ENCODE measurements at places on chromosomes 2 and 18.

- no peak for DNase-seq
Observed at GRCh38 chr18:49794743-49795142, 18.6 kb downstream of the ACAA2 start.

DNA sequence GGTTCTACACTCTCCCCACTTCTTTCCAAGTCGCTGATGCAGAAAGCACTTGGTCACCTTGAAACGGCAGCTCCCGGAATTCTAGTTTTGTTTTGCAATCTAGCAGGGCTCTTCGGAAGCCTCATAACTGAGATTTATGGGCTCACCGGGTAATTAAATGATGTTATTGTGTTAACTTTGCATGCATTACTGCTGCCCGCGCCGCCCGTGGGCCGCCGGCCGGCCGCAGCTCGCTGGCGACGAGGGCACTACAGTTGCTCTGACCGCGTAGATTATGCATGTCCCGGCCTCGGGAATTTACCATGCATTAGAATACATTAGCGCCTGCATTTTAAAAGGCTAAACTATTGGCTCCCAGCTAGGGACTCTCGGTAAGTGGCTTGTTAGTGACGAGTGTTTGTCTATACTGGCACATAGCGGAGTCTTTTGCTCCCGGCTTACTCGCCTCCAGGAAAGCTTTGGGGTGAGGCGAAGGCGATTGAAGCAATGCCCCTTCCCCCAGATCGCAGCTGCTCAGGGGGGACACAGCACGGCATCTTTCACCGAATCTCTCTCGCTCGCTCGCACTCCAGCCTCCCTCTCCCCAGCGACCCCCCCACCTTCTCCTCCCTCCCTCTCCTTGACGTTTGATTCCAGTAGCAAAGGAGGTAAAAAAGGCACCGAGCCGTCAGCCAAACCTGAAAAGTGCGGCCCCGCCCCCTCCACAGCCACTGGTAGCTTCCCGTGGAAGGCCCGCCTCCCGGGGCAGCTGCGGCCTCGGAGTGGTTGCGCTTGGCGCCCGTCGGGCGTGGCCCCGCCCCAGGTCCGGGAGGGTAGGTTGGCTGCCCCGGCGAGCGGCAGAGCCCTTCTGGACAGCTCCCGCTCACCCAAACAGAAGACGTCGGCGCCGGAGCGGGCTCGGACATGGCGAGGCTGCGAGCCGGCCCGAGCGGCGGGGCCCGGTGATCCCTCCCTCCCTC is at the start of gene ONECUT2:
TSS of gene ONECUT2 (plus strand) at position 839 of the 959 bp plus-strand sequence. CDS start 343 bp downstream, outside the sequence.
- no peak for DNase-seq

GRCh38 chr2:28347596-28347995 is 45.1 kb upstream of the FOSL2 start:
- DNase-seq: no peak

GRCh38 chr2:14743861-14744260 is 111.3 kb downstream of the LRATD1 start:
- DNase-seq: no peak

- no peak for DNase-seq
Observed at GRCh38 chr2:8893978-8894820, 56.8 kb upstream of the KIDINS220 start.

DNA sequence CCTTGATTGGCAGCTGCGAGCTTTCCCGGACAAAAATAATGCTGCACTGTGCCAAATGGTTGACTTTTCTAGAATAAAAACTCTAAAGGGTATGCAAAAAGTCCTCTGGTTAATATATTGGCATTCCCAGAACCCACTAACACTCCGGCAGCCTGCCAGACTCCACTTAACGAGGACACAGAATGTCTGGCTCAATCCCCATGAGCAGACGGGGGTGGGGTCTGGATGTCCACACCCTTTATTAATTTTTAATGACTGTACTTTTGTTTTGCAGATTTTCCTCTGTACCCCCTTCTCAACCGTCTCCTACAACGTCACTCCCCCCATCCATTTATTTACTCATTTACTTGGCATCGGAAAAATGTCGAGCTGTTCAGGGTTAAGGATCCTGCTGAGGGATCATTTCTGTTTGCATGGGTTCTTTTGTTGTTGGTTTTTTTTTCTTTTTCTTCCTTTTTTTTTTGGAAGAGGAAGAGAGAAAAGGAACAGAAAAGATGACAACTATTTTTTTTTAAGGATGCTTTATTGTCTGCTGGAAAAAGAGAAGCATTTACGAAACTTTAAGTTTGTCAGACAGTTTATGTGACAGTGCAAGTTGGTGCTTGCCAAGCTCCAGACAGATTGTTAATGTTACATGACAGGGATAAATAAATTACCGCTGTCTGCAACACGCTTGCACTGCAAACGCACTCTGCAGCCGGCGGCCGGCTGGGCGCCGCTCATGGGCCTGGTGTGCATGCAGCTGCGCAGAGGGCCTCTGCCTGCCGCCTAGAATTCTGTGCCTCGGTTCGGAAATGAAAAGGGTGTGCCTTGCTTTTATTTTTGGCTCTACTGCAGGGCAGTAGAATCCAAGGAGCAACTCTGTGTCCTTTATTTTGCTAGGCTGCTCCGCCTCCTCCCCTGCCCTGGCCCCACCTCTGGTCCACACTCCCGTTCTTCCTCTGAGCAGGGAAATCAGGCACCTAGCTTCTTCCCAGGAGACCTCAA is 3.6 kb downstream of the LDLRAD4 start:
- DNase-seq: no peak

- DNase-seq: no peak
Observed at GRCh38 chr2:143466391-143466790, 337.2 kb downstream of the ARHGAP15 start.

DNA sequence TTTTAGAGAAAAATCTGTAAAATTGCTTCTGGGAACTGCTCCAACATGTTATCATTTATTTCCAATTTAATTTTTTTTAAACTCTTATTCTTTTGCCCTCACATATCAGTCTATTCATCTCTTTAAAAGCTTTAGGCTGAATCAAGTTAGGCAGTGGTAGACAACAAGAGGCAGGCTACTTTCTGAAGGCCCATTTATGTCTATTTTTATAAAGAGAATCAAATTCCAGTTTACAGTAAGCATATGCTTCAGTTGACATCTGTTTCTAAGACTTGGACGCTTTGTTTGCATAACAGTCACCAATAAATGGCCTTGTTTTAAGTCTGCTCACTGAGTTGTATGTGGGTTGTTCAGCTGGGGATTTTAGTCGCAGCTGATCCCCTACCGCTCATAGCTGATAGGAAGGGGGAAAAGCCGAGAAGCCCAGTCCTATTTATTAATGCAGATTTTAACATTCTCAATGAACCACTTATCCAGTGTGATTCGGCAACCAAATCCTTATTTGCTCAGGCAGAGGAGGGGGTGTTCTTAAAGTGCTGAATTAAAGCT is 260.4 kb upstream of the SIX3 start:
- DNase-seq: no peak

- DNase-seq: no peak
Observed at GRCh38 chr2:218585541-218585940, 16.9 kb downstream of the CNOT9 start.

- no peak for DNase-seq
Observed at GRCh38 chr2:228624733-228625132, 443.2 kb upstream of the SPHKAP start.

DNA sequence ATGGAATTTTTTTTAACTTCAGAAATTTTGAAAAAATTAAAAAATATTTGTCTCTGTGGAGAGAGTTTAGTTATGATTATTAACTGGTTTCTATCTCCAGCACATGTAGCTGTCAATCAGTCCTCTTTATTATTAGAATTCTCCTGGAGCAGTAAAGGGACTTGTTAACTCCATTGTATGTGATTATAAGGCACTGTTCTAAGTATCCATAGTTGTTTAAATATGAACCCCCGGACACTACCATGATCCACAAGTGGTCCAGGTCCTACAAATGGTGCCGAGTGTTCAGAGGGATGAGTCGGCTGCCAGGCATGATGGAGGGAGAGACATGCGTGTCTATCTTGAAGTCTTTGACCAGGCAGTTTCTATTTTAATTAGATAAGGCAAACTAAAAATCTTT is 492 bp downstream of the CHRNA1 start:
- no peak for DNase-seq

DNA sequence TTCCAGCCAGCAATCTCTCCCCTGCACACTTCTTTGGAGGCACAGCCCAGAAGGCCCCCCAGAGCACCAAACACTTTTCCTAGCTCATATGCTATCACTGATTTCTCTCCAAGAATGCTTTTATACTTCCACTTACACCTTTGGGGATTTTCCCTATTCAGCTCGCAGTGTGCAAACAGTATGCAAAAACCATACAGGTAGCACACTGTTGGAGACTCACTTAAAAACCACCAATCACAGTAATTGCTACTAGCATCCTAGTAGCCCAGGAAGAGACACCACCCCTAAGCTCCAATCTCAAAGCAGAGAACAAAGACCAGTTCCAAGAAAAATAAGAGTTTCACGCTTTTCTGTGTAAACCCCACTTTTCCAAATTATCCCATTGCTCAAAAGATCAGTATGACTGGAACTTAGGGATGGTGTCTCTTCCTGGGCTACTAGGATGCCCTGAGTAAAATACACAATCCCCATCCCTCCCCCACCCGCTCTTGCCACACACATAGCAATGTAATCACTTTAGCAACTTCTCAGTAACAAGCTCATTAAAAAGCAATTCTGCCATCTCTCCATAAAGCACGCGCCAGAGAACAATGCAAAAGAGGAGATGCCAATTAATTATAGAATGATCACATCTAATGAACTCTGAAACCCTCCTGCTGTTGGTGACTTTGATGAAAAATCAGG is 43.0 kb downstream of the KLF7 start:
- no peak for DNase-seq

GRCh38 chr2:61878761-61879160 is 9.7 kb downstream of the CCT4 start:
- DNase-seq: no peak

DNA sequence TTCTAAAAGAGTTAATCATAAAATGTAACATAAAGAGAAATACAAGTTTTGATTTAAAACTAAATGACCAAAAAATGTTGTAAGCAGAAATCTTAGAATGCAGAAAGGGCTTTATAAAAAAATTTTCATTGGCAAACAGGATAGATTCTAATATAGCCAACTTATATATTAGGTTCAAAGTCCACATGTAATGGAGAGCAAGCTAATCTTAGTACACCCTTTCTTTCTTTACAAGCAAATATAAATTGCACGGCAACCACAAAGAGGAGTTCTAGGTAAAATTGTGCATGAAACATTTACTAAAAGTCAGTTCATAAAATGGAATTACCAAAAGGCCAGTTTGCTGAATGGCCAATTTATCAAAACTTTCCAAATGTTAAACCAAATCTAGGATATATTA is 130.6 kb downstream of the NOL4 start:
- DNase-seq: no peak

DNA sequence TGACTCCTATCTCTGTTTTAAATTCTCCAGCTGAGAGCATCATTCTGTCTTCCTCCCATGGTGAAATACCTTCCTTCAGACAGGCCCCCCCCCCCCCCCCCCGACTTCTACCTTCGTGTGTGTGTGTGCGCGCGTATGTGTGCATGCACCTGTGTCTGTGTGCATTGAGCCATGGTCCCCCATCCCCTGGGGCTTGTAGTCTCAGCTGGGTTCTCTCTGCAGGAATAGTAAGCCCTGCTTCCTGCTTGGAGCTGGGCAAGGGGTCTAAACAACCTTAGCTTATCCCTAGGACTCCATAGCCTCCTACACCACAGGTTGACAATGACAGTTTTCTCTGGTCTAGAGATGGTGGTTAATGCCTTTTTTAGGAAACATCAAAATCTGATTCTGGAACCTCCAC is 427.5 kb upstream of the KLHL29 start:
- no peak for DNase-seq

Data from cortex of kidney (tissue), 1 donor.